Stimulated activated CD4-positive, alpha-beta T cell treated with anti-CD3 and anti-CD28 coated beads, Interleukin-1b, Interleukin-23, amount 100 ng/mL, for 48 hours (primary cell): ENCODE measurements at places on chromosomes 4 and X.

DNA sequence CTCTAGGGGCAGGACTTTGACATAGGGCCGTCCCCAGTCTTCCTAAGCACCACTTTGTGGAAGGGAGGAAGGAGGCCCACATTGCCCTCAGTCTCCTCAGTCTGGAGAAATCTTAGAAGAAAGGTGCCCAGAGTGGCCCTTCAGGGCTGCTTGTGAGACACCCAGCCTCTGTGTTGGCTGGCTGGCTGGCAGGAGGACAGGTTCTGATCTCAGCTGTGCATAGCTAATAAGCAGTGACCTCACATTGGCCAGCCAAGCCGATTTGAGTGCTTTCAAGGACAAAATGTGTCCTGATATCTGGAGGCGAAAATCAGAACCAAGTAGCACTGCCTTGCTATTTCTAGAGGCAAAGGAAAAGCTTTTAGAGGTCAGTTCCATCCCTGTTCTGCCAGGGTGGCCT, 211.5 kb downstream of the BCOR start:
- no peak for DNase-seq

GRCh38 chr4:124828382-124828781, 115.8 kb upstream of the ANKRD50 start:
- DNase-seq = no peak

DNA sequence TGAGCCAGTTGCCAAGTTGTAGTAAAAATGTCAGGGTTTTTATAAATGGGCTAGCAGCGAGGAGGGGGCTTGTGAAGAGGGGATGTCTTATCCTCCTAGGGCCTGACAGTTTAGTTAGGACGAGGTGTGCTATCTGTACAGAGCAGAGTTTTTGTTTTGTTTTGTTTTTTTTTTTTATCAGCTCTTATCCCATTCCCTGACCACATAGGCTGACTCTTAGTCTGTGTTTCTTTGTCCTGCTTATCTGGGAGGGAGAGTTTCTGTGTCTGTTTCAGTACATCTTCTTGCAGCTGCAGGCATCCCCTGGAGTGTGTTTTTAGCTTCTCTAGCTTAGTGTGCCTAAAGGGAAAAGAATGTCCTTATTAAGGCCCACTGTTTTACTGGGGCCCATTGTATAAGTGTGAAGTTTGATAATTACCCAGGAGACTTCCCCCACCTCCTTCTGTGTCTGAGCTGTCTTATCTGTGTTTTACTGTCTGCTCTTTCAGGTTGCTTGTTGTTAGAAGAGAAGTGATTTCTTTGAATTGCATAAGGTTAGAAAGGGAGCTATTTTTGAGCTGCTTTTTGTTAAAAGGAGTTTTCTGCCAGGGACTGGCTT, 32.0 kb downstream of the PAGE2 start:
- DNase-seq = no peak

- no peak for DNase-seq
These were observed 87.0 kb downstream of the GLRA2 start for GRCh38 chrX:14616301-14616700.

- no peak for DNase-seq
These were observed 4.9 kb upstream of the ABRAXAS1 start for GRCh38 chr4:83489711-83490326.

DNA sequence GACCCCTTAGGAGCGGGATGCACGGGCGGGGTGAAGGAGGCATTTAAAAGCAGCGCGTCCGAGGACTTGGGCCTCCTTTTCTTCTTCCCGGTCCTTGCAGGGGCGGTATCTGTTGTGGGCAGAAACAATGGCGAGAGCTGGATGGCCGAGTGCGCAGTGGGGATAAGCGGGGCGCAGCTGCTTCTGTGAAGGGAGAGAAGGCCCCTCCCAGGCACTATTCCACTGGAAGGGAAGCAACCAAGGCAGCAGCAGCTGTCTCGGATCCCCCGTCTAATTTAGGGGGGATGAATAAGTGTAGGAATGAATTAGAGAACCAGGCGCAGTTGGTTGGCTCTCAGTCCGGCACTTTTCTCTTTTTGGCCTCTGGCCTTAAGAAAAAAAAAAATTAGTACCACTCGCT, 995 bp downstream of the SMARCA5 start:
- DNase-seq = peak; percentile 13

GRCh38 chrX:94400488-94400887, 726.5 kb downstream of the FAM133A start:
- no peak for DNase-seq

DNA sequence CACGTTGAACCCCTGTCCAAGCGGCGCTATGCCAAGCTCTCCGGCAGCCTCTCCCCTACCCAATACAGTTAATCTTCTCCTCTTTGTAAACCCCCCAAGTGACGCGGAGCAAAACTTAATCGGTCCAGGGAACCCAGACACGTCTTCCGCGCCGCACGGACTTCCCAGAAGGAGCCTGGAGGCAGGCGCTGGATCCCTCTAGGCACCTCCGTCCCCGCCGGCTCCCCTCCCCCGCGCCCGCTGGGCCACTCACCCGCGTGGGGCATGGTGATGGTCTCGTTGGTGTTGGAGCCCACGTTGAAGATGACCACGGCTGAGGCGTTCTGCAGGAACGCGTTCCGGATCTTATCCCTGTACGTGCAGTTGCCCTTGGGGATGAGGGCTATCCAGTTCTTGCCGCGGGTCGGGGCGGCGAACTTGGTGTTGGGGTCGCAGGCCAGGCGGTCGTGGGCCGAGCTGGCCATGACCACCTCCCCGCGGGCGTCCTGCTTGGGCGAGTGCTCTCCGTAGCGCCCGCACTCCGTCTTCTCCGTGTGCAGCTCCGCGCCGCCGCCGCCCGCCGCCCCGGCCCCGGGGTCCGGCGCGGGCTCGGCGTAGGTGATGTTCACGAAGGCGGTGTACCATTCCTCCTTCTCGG, 1.1 kb downstream of the RNF150 start:
- no peak for DNase-seq

- DNase-seq = no peak
These were observed 2246.0 kb downstream of the ARAP2 start for GRCh38 chr4:33998291-33998690.

DNA sequence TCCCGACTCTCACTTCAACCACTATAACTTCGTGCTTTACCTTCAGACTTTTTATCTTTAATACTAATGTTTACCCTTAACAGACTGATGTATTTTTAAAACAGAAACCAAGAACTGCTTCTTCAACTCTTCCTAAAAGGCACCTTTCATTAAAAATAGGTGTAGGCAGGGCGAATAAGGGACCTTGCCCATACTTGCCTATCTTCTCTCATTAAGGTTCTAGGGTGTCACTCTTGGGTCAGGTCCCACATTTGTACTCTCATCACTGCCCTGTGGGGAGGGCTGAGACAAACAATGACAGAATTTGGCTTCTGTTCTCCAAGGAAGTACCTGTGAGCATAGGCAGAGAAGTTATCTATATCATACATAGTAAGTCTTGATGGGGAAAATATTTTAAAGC, 69.7 kb downstream of the ANKRD50 start:
- no peak for DNase-seq

- DNase-seq = peak; percentile 22
These were observed 1.5 kb downstream of the CFAP97 start for GRCh38 chr4:185201977-185202962.

GRCh38 chr4:1511441-1512041, 105.3 kb upstream of the NKX1-1 start:
- DNase-seq = peak; percentile 56

DNA sequence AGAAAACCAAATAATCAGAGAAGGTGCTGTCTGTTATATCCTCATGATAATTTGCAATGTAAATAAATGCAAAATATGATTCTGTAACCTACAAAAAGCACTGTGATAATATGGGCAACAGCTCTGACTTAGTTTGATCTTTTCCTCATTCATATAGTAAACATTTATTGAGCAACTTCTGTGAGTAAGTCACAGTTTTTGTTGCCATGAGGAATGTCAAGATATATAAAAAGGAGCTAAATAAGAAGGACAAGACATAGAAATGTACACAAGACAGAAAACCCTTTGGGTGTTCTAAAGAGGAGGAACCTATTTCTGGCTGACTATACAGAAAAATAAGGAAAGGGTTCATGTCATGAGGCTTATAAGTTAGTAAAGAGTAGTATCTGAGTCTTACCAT, 44.3 kb downstream of the ARSJ start:
- no peak for DNase-seq

DNA sequence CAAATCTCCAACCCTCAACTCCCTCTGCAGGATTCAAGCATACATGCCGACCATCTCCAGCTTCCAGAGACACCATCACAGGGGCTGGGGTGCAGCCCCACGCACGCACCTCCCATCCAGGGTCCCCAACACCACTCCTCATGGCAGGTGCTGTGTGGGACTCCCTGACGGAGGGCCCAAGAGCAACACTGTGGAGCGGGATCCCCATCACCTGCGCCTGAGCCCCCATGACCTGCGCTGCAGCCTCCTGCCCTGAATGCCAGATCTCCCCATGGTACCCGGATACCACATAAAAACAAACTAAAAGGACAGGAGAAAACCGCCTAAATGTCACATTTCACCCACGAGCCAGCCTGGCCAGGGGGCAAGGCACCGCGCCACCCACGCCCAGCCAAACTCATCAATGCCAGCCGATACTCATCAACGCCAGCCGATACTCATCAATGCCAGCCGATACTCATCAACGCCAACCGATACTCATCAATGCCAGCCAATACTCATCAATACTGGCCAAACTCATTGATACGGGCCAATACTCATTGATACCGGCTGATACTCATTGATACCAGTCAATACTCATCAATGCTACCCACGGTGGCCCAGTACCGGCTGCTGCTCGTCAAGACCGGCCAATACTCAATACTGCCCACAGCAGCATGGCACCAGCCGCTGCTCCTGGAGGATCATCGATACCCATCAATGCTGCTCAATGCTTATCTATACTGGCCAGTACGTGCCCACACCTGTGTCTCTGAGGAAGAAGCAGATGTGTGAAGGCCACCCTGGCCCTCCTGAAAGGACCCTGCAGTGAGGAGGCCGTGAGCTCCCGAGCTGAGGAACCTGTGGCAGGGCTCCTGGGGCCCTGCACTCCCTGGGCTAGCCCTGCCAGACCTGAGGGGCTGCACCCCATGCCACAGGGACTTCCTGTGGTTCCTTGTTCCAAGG, 6.2 kb downstream of the CTBP1 start:
- DNase-seq = no peak

DNA sequence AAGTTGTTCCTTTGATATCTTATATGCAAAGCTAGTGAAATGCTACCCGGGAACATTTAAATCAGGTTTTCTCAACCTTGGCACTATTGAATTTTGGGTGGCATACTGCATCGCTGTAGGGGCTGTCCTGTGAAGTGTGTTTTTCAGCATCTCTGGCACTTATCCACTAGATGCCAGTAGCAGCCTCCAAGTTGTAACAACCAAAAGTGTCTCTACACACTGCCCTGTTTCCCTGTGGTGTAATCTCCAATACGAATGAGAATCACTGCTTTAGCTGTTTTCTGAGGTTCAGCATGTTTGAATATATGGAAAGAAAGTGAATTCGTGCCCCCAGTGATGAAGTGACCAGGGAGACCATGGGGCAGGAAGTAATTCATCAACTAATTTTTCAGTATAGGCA, 551.6 kb upstream of the PRKX start:
- no peak for DNase-seq

GRCh38 chr4:2332201-2332975, 70.5 kb upstream of the MXD4 start:
- no peak for DNase-seq

- DNase-seq = no peak
These were observed 80.4 kb downstream of the PTTG2 start for GRCh38 chr4:38040619-38041018.

GRCh38 chr4:159012381-159012780, 90.5 kb upstream of the RAPGEF2 start:
- no peak for DNase-seq
